NCI-H226 (cell line): ENCODE measurements at places on chromosomes 4 and X.

GRCh38 chr4:76738086-76738931, 159.6 kb downstream of the SOWAHB start:
- DNase-seq = peak; percentile 34

- no peak for DNase-seq
Measured at GRCh38 chrX:142266417-142266816, 61.3 kb upstream of the MAGEC2 start.

DNA sequence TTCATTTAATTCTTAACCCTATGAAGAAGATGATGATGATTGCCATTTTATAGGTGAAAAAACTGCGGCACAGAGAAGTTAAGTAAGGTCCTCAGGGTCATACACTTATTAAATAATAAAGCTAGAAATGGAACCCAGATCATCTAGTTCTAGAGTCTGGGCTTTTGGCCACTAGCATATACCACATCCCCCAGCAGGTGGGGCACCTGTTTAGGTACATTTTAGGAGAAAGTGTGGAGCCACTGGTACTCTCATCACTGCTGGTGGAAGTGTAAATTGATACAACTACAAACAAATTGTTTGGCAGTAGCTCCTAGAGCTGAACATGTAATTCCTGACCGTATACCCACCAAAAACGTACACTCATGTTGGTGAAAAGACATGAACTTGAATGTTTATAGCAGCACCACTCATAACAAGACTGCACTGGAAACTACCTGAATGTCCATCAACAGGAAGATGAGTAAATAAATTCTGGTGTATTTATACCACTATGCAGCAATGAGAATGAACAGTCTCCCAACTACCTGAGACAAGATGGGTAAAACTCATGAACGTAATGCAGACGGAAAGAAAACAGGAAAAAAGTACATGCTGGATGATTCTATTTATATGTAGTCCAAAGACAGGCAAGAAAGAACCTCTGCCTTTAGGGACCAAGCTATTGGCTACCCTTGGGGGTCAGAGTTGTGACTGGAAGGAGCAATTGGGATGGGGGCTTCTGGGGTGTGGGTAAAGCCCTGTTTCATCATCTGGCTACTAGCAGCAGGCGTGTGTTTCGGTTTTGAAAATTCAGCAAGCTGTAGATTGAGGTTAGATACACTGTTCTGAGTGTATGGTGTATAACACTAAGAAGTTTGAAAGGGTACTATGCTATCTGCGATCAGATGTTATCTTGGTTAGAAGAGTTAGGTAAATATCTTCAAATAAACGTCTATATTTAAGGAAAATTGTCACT, 72.3 kb upstream of the ADGRG2 start:
- no peak for DNase-seq

DNA sequence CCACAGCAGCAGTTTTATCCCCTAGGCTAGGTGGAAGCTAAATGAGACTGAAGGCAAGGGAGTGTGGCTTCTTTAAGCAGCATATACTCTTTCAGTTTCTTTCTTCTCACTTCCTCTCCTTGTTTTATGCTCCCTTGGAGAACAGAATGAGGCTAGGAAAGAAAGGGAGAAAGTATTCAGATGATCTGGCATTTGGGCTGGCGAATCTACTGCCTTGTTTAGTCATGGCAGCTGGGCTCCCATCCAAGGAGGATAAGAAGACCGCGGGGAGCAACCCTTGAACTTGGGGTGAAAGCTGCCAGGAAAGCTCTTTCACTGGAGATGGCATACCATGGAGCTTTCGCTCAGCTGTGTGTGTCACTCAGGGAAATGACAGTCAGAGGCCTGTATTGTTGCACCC, 72.1 kb downstream of the ARHGEF38 start:
- peak; percentile 90 for DNase-seq

DNA sequence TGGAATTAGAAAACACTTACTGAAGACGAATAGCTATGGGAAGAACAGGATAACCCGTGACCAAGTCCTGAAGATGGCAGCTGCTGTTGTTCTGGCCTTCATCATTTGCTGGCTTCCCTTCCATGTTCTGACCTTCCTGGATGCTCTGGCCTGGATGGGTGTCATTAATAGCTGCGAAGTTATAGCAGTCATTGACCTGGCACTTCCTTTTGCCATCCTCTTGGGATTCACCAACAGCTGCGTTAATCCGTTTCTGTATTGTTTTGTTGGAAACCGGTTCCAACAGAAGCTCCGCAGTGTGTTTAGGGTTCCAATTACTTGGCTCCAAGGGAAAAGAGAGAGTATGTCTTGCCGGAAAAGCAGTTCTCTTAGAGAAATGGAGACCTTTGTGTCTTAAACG, 2.4 kb downstream of the AGTR2 start:
- DNase-seq = no peak

DNA sequence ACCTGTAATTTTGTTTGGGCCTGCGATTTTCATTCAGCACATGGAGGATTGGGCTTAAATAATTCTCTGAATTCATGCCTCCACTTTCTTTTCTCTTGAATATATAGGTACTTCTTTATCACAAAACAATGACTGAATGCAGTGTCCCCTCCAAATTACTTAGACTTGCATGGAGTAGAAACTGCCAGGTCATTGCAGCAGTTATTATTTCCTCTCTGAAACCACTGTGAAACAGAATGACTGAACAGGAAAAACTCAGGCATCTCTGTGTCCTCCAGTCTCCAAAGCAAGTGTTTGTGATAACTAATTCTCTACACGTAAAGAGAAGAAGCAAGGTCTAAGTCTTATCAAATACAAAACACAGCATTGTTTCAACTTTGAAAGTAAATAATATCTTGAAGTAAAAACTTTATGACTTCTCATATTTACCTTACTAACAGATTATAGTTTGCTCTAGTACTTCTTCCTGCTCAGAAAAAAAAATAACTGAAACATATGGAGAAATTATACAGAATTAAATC, 144.5 kb upstream of the DIAPH2 start:
- DNase-seq = no peak

GRCh38 chr4:3371033-3372001, 70.5 kb upstream of the HGFAC start:
- DNase-seq = peak; percentile 4
